ENCODE measurements at places on chromosomes 7 and 10. TPM values are rescaled to one million over a fixed set of nuclear protein-coding genes. Genes with fewer than 3 reads are reported as not detected.

DNA sequence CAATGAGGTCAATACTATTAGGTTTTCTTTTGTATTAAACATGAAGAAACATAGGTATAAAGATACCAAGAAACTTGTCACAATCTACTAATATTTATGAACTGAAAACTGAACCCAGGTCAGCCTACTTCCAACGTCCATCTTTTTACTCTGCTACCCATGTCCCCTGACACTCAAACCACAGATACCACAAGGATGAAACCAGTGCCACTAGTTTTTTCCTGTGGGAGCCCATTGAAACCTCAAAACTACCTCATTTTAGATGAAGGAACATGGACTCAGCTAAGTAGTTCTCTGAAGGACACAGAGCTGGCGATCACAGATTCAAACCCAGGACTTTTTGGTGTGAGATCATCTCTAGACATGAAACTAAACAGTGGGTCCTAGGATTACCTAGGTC is 6.8 kb downstream of the TET1 start:
- no peaks in the 10 kb centered on the region for H3K27me3 ChIP-seq
- H3K4me1 ChIP-seq: no peaks in the 10 kb centered on the region
- no peak overlapping the region for H3K4me3 ChIP-seq
- DNase-seq: no peak
- H3K36me3 ChIP-seq: no peaks in the 10 kb centered on the region

DNA sequence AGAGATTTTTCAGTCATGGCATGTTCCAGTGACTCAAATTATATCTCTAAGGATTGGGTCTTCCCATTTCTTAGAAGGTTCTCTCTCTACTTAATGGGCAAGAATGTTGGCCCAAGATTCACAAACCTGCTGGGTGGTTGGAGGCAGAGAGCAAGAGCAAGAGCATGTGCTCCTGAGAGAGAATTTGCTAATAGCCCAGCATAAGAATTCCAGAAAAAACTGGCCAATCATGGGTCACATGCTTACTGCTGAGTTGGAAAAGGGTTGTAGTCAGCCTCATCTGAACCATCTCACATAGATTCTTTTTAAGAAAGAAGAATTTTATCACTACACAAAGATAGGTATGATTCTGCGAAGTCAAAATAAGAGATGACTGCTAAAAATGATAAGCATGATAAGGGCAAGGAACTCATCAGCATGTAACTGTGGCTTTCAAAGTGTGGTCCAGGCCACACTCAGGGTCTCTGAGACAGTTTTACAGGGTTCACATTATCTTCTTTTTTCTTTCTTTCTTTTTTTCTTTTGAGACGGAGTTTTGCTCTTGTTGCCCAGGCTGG is 8.2 kb upstream of the VCL start:
- H3K4me3 ChIP-seq: no peak overlapping the region
- H3K27me3 ChIP-seq: no peaks in the 10 kb centered on the region
- H3K36me3 ChIP-seq: no peaks in the 10 kb centered on the region
- no peak overlapping the region for H3K27ac ChIP-seq

- DNase-seq: peak; percentile 49
- H3K4me1 ChIP-seq: peaks cover 14% of the 10 kb centered on the region
- H3K27me3 ChIP-seq: peaks cover 20% of the 10 kb centered on the region
- H3K4me3 ChIP-seq: peak within 1 kb of the TSS; percentile 56
- H3K36me3 ChIP-seq: no peaks in the 10 kb centered on the region
Observed at GRCh38 chr7:99928994-99929729, at the start of gene GJC3. Gene GJC3 (minus strand): TSS chr7:99929620. CDS start chr7:99929620, 0 bp downstream.

- peaks cover 8% of the 10 kb centered on the region for H3K4me1 ChIP-seq
- 0 out of 2 replicates have a peak overlapping the region, but pooled peaks have one; percentile 0 for H3K4me3 ChIP-seq
- no peak for DNase-seq
- no peaks in the 10 kb centered on the region for H3K36me3 ChIP-seq
Observed at GRCh38 chr7:141700848-141701371, 1.1 kb downstream of the DENND11 start.

GRCh38 chr10:61169294-61169693 is 225.3 kb upstream of the RHOBTB1 start:
- no peaks in the 10 kb centered on the region for H3K36me3 ChIP-seq
- H3K27me3 ChIP-seq: no peaks in the 10 kb centered on the region
- DNase-seq: no peak
- no peak overlapping the region for H3K4me3 ChIP-seq

DNA sequence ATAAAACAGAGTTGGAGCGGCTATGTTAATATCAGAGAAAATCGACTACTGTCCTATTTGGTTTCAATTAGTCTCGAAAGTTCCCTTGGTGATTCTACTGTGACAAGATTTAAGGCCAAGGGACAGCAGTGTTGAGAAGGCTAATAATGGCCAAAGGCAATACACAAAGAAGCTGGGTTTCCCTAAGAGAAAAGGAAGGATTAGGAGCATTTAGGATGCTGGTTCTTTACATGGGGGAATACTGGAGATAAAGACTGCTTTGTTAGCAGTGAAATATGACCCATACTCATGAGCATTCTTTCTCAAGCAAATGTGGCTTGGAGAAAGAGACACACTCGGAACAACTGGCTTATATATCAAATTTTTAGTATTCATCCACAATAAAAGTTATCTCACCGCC is 32.2 kb downstream of the IQUB start:
- H3K4me3 ChIP-seq: no peak overlapping the region
- DNase-seq: no peak
- no peaks in the 10 kb centered on the region for H3K4me1 ChIP-seq
- no peaks in the 10 kb centered on the region for H3K36me3 ChIP-seq

GRCh38 chr7:105304040-105304895 is 84.5 kb downstream of the SRPK2 start:
- peak overlapping the region; percentile 4 for H3K27ac ChIP-seq
- H3K36me3 ChIP-seq: no peaks in the 10 kb centered on the region
- no peaks in the 10 kb centered on the region for H3K27me3 ChIP-seq
- H3K4me3 ChIP-seq: no peak overlapping the region
- peaks cover 5% of the 10 kb centered on the region for H3K4me1 ChIP-seq
- DNase-seq: peak; percentile 56

DNA sequence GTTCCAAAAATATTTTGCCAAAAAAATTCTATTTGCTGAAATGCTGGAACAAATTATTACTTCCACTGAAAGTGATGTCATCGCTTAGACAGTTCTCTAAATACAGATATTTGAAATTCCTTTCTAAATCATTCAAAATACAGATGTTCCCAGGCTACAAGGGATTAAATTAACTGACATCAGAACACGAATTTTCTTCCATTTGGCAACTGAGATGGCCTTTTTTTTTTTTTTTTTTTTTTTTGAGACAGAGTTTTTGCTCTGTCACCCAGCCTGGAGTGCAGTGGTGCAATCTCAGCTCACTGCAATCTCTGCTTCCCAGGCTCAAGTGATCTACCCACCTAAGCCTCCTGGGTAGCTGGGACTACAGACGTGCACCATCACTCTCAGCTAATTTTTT is 57.0 kb downstream of the P4HA1 start:
- H3K4me1 ChIP-seq: peaks cover 2% of the 10 kb centered on the region
- H3K36me3 ChIP-seq: peaks cover 9% of the 10 kb centered on the region
- no peak for DNase-seq

DNA sequence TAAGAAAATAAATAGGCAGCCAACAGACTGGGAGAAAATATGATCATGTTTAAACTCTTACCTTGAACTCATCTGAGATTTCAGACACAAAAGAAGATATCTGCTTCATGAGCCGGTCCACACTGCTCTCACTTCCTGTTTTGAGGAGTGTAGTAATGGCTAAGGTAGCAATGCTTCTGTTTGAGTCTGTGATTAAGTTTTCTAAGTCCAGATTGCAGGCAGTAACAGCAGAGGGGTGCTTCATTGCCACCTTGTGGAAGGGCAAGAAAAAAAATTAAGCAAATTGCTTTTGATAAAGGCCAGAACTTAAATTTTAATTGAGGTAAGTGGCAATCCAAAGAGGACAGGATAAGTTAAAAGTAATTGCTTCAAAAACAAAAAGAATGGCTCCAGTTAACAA is 69.1 kb downstream of the MEST start:
- peak; percentile 26 for DNase-seq
- no peaks in the 10 kb centered on the region for H3K27me3 ChIP-seq
- no peak overlapping the region for H3K4me3 ChIP-seq
- H3K36me3 ChIP-seq: no peaks in the 10 kb centered on the region

- peaks cover 5% of the 10 kb centered on the region for H3K27me3 ChIP-seq
- DNase-seq: no peak
- H3K27ac ChIP-seq: no peak overlapping the region
- H3K36me3 ChIP-seq: no peaks in the 10 kb centered on the region
Observed at GRCh38 chr10:51608211-51608610, 91.2 kb downstream of the CSTF2T start.

DNA sequence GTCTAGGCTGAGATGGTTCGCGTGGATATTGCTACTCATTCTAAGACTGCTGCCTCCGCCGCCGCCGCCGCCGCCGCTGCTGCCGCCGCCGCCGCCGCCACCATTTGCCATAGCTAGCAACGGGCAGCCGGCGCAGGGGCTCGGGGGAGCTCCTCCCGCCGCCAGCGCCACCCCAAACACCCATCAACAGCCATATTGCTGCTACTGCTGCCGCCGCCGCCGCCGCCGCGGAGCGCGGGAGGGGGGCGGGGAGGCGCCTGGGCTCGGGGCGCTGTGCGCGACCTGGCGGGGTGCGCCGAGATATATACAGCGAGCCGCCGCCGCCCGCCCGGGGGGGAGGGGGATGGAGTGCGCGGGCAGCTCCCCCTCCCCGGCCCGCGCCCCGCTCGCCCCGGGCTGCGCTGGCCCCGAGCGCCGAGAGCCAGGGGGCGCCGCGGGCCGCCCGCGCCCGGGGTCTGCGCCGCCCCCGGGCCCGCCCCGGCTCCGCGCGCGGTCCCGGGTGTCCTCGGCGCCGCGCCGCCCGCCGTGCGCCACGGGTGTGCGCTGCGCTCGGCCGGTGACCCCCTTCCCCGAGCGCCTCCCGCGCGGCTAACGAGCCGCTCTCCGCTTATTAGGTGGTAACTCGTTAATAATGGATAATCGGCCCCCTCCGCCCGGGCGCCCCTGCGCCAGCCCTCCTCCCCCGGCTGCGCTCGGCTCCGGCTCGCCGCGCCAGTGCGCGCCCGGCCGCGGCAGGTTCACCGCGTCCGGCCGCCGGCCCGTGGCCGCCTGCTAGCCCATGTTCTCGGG is at the start of gene KCNMA1:
Gene KCNMA1 (minus strand): TSS at position 277 of the 789 bp plus-strand sequence.
- peaks cover 3% of the 10 kb centered on the region for H3K27me3 ChIP-seq
- H3K4me3 ChIP-seq: no peak within 1 kb of the TSS
- DNase-seq: no peak
- no peaks in the 10 kb centered on the region for H3K4me1 ChIP-seq
- no peak within 1 kb of the TSS for H3K27ac ChIP-seq

DNA sequence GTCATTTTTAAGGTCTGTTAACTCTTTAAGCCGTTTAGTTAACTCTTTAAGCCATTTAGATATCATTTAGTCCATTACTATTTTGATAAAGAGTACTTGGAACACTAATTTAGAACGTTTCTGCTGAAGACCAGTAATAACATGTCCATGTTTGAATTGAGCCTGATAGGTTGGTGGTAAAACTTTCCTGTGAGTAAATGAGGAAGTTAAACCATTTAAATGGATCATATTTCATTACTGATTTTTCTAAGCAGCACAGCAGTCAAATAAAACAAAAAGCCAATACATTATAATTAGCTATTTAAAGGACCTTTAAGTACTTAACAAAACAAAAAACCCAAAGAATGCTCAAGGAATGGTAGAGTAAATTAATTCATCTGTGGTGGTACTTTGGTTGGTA is 29.4 kb downstream of the PHTF2 start:
- H3K4me1 ChIP-seq: no peaks in the 10 kb centered on the region
- H3K27me3 ChIP-seq: no peaks in the 10 kb centered on the region
- no peak overlapping the region for H3K27ac ChIP-seq
- no peak for DNase-seq
- no peaks in the 10 kb centered on the region for H3K36me3 ChIP-seq

DNA sequence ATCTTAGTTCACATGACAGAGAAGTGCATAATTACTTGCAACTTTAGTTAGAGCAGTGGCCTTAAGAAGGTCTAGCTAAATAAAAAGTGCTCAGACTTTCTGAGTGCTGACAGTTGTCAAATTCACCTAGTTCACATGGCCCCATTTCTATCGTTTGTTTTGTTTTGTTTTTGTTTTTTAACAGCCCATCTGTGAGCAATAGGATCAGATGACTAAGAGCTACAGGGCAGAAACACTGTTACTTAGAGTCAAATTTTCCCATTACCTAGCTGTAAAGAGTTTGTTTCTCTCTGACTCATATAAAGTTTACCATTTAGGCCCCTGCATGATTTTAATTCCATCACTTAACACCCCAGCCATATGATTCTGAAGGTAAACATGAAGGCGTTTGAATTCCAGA is 18.8 kb downstream of the CAV1 start:
- DNase-seq: no peak
- H3K4me1 ChIP-seq: no peaks in the 10 kb centered on the region
- H3K27ac ChIP-seq: no peak overlapping the region
- H3K4me3 ChIP-seq: no peak overlapping the region
- no peaks in the 10 kb centered on the region for H3K27me3 ChIP-seq

DNA sequence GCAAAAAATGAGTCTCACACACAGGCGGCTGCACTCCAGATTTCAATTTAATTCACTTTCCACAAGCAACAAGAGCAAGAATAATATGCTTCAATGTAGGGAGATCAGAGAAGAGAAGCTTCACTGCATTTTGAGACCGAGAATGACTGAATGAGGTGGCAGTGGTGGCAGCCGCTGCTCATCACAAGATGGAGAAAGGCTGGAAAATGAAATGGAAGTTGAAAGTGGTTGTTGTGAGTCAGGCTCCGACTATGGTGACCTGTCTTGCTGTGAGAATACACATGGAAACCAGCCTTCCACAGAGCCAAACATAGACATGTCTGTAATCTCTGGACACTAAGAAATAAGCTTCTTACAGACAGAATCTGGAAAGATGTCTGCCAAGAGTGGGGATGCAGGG is 499.6 kb upstream of the LRRN3 start:
- H3K4me1 ChIP-seq: no peaks in the 10 kb centered on the region
- H3K4me3 ChIP-seq: no peak overlapping the region
- no peak for DNase-seq
- H3K36me3 ChIP-seq: no peaks in the 10 kb centered on the region
- no peaks in the 10 kb centered on the region for H3K27me3 ChIP-seq

GRCh38 chr7:79451580-79451979 is 1.9 kb downstream of the MAGI2 start:
- no peaks in the 10 kb centered on the region for H3K4me1 ChIP-seq
- H3K27ac ChIP-seq: no peak overlapping the region
- H3K27me3 ChIP-seq: no peaks in the 10 kb centered on the region
- H3K36me3 ChIP-seq: no peaks in the 10 kb centered on the region
- DNase-seq: no peak
- H3K4me3 ChIP-seq: no peak overlapping the region

The GCK gene
- total RNA-seq: 0.34 TPM

The C1QL3 gene
- not detected for total RNA-seq

The PTPN20 gene
- total RNA-seq: not detected

The OR2A42 gene
- not detected for total RNA-seq

The ITGA8 gene
- total RNA-seq: 0.02 TPM

The FOXI2 gene
- total RNA-seq: not detected

The CALML3 gene
- not detected for total RNA-seq

The BZW2 gene
- 119 TPM for total RNA-seq

The PANK1 gene
- total RNA-seq: 6.4 TPM

The MAD1L1 gene
- total RNA-seq: 38.5 TPM

The RARRES2 gene
- 2.1 TPM for total RNA-seq

The GNGT1 gene
- total RNA-seq: 0.91 TPM

All from HCT116 (cell line).